NCI-H460 (cell line): ENCODE measurements at places on chromosomes 12 and 14.

GRCh38 chr12:26425587-26426260 is 230.4 kb downstream of the SSPN start:
- DNase-seq = no peak

DNA sequence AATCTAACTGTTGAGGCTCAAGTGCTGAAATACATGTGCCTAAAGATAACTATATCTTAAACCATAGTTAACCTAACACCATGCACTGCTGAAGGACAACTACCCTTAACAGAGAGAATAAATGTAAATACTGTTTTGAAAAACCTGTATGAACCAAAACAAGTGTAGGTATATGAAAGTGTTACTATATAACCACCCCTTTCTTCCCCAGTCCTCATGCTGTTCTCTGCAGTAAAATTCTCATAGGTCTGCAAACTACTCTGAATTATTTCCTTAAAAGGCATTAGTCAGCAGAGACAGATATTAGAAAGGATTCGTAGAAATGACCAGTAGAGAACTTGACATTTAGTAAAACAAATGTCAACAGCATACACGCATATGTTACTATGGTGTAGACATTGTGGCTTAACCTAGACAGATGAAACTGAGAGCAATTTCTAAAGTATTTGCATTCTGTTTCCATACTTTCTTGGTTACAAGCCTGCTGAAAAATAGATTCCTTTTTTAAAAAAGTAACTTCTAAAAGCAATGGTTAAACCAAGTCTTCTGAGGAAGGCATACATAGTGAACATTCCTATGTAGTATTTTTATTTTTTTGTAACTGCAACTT is 13.9 kb downstream of the CSRP2 start:
- DNase-seq = no peak

DNA sequence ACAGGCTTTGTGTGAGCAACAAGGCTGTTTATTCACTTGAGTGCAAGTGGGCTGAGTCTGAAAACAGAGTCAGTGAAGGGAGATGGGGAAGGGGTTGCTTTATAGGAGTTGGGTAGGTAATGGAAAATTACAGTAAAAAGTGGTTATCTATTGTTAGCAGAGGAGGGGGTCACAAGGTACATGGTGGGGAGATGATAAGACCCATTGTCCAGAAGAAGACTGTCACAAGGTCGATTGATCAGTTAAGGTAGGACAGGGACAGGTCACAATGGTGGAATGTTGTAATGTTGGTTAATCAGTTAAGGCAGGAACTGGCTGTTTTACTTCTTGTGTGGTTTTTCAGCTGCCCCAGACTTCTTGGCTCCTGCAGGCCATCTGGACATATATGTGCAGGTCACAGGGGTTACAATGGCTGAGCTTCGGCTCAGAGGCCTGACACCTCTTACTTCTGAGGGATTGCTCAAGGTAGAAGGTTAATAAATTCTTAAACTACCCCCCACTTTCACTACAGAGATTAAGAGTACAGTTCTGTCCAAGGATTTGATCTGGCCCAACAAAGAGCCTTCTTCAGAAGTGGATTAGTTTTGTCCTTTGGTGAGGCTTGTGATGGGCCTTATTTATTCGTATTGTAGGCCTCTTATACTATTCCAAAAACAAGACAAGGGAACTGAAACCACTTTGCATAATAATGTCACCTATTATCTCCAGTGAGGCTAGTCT is 13.8 kb upstream of the DHRS4 start:
- no peak for DNase-seq

DNA sequence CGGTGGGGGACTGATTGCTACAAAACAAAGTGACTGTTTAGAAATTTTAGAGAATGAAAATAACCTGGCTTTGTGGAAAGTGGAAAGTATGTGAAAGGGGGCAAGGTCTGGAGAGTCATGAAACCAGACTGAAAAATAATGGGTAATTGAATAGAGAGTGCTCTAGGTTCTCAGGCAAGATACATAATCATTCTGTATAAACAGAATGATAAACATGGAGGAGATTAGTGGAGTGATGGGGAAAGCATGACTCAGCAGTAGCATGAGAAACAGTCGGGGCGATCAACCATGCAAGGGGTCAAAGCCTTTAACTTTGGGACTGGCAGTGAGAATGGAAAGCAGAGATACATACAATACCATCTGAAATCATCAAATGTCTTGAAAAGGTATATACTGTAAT is 332.5 kb downstream of the CCER1 start:
- peak; percentile 24 for DNase-seq

DNA sequence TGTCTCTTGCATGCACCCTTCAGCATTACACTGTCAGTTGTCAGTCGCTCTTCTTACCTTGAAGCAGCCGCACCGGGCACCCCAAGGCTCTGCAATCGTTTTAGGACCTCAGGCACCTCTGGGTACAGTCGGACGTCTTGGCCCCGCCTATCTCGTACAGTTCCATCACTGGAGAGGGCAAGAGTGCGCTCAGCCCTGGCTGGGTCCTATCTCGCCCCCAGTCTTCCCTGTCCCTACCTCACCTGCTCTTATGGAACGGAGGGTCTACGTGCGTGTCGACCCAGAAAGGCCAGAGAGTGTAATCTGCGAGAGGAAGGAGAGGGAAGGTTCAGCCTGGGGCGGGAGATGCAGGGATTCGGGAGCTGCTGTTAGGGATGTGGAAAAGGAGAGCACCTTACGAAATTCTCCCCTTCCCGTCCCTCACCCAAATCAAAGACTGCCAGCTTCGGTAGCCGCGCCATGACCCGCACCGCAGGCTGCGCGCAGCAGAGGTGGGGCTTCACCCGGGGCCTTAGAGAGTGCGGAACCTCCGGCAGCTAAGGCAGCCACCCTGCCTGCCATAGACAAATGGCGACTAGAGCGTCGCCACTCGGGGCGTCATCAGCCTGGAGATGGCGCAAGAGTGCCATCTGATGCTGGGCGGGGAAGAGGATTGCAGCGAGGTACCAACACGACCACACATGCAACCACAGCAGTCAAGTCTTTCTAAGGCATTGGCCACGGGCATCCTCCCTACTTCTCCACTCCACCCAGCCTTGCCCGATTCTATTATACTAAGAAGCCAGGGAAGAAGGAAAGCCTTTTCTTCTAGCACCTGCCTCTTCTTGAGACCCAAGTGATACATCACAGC is at the start of gene MDP1:
Gene MDP1, minus strand, starts transcription at position 572 of the 850 bp plus-strand sequence. Its CDS starts 111 bp downstream, at position 461.
- peak; percentile 87 for DNase-seq

GRCh38 chr12:123950476-123951349 is 21.9 kb downstream of the CCDC92 start:
- DNase-seq = no peak

DNA sequence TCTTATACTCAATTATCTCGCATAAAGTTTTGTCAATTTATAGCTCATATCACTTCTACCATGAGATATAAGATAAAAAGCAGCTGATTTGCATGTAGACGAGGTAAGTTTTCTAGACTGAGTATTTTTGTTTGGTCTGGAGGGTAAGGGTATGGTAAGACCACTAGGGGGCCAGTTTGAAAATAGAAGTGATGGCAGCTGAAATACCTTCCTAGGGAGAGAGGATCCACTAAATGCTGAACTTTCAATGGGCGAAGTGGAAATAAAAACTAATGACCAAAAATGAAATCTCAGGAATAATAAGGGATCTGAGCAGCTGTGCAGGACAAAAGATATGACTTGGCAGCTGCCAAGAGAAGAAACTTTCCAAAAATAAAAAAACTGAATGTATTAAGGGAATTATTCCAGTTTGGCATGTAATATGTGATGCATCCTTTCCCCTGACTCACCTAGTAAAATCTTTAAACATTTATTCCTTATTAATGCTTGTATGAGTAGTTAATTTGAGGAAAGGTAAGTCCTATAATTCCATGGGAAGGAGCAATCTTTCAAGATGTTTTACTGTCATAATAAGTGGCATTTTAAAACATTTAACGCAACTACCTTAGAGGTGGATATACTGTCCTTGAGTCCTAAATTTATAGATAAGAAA is 754.5 kb downstream of the C12orf50 start:
- peak; percentile 16 for DNase-seq

DNA sequence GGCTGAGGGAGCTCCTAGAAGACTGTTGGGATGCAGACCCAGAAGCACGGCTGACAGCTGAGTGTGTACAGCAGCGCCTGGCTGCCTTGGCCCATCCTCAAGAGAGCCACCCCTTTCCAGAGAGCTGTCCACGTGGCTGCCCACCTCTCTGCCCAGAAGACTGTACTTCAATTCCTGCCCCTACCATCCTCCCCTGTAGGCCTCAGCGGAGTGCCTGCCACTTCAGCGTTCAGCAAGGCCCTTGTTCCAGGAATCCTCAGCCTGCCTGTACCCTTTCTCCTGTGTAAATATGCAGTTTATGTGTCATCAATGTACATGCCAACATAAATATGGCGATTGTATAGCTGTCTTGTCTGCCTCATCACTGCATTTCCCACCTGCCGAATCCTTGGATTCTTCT is 7.5 kb downstream of the AMHR2 start:
- no peak for DNase-seq

DNA sequence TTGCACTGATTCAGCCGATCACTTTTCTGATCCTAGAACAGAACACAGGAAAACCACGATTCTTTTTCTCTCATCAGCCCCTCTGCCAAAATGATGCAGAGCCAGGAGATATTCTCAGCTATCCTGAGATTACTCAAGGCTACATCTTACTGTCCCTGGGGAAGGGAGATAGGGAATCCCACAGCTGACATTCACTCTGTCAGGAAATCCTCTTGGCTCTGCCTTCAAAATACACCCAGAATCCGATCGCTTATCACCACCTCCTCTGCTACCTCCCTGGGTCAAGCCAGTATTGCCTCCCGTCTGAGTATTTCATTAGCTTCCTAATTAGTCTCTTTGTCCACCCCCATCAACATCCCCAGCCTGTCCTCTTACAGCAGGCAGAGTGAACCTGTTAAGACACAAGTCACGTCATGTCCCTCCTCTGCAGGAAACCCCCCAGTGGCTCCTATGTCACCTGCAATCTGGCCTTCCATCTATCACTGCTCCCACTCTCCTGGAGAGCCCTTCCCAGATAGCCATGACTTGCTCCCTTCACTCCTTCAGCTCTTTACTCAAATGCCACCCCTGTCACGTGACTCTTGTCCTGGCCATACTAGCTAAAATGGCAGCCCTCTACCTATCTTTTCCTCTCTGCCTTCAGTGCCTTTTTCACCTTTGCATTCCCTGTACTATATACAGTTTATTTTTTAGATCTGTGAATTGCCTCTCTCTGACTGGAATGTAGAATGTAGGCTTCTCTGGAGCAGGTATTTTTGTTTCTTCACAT is 70.3 kb downstream of the GALNT4 start:
- DNase-seq = no peak
